ENCODE measurements at places on chromosomes 11 and 22.

- no peak for DNase-seq
Measured at GRCh38 chr11:65418431-65418680, 4.2 kb upstream of the NEAT1 start.

DNA sequence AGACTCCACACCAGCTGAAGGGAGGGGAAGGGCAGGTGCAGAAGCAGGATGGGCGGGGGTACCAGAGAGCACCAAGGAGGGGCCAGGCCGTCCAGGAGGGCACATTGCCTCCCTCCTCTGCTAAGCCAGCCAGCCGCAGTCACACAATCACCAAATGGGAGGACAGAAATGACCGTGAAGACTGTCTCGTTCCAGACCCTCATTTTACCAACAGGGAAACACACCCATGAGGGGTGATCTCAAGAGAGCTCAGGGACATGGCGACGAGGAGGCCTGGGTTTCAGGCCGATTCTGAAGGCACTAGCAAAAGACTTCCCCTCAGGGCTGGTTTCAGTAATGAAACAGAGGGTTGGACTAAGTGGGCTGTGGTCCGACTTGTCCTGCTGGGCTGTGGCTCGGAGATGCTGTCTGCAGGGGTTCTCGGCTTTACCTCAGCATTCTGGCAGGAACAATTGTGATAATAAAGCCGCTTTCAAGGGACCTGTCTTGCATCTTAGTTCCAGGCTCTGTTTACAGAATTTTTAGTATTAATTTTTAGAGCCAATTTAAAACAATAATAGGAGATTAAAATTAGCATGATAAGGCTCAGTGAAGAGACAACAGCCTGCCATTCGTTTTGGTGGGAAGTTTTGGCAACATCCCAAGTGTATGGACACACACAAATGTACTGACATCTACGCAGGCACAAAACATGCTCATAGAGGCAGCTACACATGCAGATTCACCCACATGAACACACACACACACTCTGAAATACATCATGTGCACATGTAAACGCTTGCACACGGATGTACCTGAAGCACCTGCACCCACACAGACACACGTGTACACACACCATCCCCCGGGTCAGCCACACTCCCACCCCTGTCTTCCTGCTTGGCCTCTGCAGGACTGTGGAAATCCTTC is 2.0 kb upstream of the B3GAT1 start:
- no peak for DNase-seq

DNA sequence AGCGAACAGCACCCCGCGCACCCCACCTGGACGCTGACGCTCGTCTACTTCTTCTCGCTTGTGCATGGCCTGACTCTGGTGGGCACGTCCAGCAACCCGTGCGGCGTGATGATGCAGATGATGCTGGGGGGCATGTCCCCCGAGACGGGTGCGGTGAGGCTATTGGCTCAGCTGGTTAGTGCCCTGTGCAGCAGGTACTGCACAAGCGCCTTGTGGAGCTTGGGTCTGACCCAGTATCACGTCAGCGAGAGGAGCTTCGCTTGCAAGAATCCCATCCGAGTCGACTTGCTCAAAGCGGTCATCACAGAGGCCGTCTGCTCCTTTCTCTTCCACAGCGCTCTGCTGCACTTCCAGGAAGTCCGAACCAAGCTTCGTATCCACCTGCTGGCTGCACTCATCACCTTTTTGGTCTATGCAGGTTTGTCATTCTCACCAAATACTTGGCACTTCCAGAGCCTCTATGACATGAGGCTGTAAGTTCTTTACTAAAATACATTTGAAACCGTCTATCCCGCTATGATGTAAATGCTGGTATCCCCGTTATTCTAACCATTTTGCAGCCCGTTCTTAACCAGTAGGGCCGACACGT is 535 bp downstream of the AQP11 start:
- DNase-seq: no peak

GRCh38 chr22:26174280-26174679 is 5.0 kb downstream of the SEZ6L start:
- DNase-seq: no peak

DNA sequence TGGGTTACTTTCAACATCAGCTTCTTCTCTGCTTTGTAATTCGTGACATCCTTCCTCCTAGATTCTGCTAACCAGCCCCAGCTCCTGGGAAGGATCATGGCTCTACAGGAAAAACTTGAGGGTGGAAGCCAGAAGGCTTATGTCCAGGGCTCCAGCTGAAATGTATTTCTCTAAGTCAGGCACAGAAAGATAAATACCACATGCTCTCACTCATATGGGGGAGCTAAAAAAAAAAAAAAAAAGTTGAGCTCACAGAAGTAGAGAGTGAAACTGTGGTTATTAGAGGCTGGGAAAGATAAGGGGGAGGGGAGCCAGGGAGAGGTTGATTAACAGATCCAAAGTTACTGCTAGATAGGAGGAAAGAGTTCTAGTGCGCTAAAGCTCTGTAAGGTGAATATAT is 74.9 kb downstream of the DSCAML1 start:
- DNase-seq: no peak

DNA sequence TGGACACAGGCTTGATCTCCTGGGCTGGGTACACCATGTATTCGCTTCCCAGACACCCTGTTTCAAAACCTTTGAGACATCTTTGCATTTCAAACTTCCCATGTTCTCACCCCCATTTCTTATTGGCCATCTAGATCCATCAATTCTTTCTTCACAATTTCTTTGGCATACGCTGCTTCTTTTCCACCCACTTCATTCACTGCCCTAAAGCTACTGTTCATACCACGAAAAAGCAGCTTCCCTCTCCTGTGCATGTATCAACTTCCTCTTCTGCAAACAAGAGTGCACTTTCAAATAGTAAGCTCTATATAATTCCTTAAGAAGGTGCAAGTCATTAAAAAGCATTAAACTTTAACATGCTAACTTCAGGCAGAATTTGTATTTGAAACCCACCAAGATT is 21.4 kb downstream of the UVRAG start:
- no peak for DNase-seq

GRCh38 chr22:46673662-46674236 is 53.6 kb downstream of the GRAMD4 start:
- DNase-seq: no peak

GRCh38 chr11:8794126-8794525 is 111.5 kb downstream of the RPL27A start:
- no peak for DNase-seq
